Fibroblast of villous mesenchyme (primary cell): ENCODE measurements at places on chromosomes 7 and 10. TPM values are rescaled to one million over a fixed set of nuclear protein-coding genes. Genes with fewer than 3 reads are reported as not detected.

Gene YAE1
- 29.3 and 56.6 TPM in 2 replicates for total RNA-seq

Gene SPDYE8
- total RNA-seq = not detected in 2 replicates

Gene GATA3
- total RNA-seq = not detected in 2 replicates

Gene FGFBP3
- total RNA-seq = 0.86 and 0.97 TPM in 2 replicates

DNA sequence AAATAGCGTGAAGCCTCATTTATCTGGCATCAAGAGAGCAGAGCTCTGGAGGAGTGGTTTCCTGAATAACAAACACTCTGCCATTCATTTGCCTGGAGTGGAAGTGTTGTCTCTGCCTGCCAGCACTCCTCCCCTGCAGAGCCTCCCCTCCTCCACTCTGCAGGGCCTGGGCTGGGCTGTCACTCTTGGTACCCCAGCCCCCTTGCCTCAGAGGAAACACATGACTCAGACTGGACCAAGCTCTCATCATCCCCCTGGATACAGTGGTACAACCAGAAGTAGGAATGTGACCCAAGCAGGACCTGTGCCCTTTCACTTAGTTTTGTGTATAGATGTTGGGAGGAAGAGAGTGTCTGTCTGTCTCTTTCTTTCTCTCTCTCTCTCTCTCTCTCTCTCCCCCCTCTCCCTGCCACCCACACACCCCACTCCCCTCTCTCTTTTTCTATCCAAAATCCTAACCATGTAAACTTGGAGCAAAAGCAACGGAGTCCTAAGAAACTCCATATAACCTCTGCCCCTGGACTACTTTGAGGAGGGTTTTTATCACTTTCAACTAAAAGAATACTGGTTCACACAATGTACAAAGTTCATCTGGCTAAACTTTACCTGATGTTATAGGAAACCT lies 43.9 kb downstream of the DOCK4 start:
- DNase-seq = peak; percentile 34

DNA sequence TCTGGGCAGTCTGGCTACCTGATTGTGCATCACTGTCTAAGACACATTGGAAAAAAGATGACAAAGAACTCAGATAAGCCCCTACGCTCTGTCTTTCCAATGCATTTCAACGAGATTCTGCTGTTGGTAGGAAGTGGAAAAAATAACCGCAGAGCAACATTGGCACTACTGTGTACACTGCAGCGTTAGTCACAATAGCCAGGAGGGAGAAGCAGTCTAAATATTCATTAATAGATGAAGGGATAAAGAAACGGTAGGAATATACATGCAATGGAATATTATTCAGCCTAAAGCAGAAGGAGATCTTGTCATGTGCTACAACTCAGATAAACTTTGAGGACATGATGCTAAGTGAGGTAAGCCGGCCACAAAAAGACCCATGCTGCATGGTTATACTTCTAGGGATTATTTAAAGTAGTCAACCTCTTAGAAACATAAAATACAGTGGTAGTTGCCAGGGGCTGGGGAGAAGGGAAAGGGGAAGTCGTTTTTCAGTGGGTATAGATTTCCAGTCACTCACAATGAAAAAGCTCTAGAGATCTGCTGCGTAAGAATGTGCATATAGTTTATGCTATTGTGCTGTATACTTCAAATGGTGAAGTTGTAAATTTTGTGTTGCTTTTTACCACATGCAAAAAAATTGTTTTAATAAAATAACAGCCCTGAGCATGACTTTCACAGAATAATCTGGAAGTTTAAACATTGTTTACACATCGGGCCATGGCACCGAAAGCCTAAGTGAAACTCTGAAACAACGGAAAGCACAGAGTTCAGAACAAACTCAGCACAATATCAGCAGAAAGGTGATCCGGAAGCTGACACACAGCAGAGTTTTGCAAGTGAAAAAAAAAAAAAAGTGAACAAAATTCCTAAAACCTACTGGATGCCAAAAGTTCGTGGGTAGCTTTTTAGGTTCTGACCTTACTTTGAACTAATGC lies 40.1 kb downstream of the ELMO1 start:
- DNase-seq = no peak

DNA sequence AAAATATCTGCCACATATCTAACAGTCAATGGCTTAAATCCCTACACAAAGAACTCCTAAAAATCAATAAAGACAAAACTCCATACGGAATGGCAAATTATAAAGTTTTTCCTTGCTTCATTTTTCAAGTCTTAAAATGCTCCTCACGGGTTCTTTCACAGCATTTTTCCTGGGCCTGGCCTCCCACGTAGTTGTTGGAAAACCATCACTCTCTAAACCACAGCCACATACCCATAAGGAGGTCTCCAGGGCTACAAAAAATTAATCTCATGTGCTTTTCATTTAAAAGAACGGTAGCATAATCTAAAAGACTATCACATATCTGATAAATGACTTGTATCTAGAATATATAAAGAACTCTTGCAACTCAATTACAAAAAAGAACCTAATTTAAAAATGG lies 2.9 kb downstream of the COA1 start:
- no peak for DNase-seq

- no peak for DNase-seq
Observed at GRCh38 chr10:72911758-72912157, 18.2 kb downstream of the OIT3 start.

DNA sequence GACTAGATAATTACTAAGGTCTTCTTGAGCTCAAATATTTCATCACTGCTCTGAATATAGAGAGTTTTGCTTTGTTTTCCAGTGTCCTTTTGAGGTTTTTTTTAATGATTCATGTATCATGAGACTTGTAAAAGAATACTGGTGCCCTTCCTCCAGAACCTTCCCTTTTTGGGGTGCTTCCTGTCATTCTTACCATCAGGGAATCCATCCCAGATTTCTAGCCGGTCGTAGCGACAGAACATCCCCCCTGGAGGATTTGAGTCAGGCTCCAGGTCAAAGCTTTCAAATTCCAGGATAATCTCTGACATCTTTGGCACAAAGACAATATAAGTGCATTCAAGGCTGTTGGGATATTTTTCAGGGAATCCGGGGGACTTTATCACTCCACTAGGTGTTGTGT lies 71.0 kb downstream of the NRP1 start:
- DNase-seq = peak; percentile 64

- peak; percentile 80 for DNase-seq
Observed at GRCh38 chr10:124728071-124728829, 15.9 kb downstream of the FAM53B start.

DNA sequence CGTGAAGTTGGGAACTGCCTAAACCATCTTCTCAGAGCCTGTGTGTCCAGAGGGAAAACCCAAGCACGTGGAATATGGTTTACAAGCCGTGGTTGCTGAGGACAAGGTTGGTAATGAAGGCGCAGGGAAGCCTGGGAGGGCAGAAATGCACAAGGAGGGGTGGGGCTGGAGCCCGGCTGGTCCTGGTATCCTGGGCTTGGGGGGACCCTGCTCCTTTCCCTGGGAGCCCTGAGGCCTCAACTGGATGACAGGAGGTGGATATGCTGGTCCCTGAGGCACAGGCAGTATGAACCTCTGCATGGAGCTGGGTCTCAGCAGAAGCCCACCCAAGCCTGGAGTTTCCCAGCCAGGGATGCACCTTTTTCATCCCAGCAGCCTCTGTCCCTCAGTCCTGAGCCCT lies 80.3 kb upstream of the RET start:
- DNase-seq = no peak

GRCh38 chr7:96928965-96929364 lies 76.4 kb upstream of the DLX6 start:
- DNase-seq = no peak

- no peak for DNase-seq
Observed at GRCh38 chr10:75722020-75722419, 290.6 kb downstream of the LRMDA start.

DNA sequence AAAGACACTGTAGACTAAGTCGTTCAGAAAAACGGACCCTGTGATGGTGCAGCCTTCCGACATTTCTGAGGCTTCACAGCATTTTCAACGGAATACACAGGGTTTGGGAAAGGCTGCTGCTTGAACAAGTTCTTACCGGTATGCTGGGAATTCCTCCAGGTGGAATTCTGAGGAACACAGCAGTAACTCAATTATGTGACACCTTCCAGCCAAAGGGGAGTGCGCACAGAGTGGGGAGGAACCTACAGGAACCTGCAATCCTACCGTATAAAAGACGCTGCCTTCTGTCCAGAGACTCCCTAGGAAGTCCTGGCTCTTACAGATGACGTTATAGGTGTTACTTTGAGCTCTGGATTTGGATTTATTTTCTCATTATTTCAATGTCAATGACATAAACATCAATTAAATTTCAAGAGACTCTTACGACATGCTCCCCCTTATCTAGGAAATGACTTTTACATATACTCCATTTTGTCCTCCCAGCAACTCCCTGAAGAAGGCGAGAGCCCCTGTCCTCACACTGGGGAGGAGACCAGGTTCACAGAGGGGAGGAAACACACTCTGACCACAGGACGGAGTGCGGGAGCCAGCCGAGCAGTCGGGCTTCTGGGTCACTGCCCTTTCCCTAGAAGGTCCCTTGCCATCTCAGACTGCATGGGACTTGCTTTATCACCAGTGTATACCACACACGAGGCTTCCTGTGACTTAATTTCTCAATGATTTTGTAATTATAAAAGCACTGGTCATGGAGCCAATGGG lies 27.9 kb downstream of the VIPR2 start:
- DNase-seq = no peak

- no peak for DNase-seq
Observed at GRCh38 chr7:2720024-2720423, 32.0 kb downstream of the AMZ1 start.

- DNase-seq = no peak
Observed at GRCh38 chr10:70201105-70201504, 30.8 kb upstream of the SAR1A start.
